Activated CD4-positive, alpha-beta T cell treated with anti-CD3 and anti-CD28 coated beads, Interleukin-2, amount 10 ng/mL, durations not matched to agents 7 days and 5 days (primary cell): ENCODE measurements at places on chromosomes 16 and 17. TPM values are rescaled to one million over a fixed set of nuclear protein-coding genes. Genes with fewer than 3 reads are reported as not detected.

APOBR gene
- total RNA-seq, result 16.7 TPM

KRT24 gene
- not detected for total RNA-seq

CES4A gene
- total RNA-seq, result 30.5 TPM

- H3K36me3 ChIP-seq, result no peaks in the 10 kb centered on the region
- H3K4me1 ChIP-seq, result no peaks in the 10 kb centered on the region
- no peak for DNase-seq
- H3K27ac ChIP-seq, result no peak overlapping the region
- H3K4me3 ChIP-seq, result no peak overlapping the region
Measured at GRCh38 chr16:7436306-7436705, 103.7 kb downstream of the RBFOX1 start.

GRCh38 chr17:56739376-56739775 lies 94.3 kb downstream of the C17orf67 start:
- H3K27ac ChIP-seq, result no peak overlapping the region
- no peak overlapping the region for H3K4me3 ChIP-seq
- no peaks in the 10 kb centered on the region for H3K4me1 ChIP-seq

DNA sequence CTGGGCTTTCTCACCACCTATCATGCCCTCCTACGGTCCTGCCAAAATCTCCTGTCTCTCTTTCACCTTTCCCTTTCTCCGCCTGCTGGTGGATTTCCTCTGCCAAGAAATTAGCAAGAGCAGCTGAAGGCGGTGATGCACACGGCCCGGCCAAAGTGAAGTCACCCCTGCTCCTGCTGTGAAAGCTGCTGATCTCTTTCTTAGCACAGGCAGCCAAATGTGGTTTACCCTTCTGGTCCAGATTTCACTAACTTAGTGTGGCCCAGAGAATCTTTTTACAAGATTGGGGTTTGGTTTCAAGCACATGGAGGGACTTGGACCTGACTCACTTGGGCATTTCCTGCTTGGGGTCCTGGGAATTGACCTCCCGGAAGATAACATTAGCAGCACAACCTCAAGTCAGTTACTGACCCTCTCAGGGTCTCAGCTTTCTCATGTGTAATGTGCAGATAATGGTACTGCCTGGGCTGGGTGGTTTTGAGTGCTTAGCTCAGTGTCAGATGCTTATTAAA lies 155.7 kb downstream of the SOCS1 start:
- peak overlapping the region; percentile 87 for H3K27ac ChIP-seq
- peaks cover 86% of the 10 kb centered on the region for H3K4me1 ChIP-seq
- DNase-seq, result peak; percentile 50
- peaks cover 33% of the 10 kb centered on the region for H3K36me3 ChIP-seq
- H3K27me3 ChIP-seq, result no peaks in the 10 kb centered on the region

DNA sequence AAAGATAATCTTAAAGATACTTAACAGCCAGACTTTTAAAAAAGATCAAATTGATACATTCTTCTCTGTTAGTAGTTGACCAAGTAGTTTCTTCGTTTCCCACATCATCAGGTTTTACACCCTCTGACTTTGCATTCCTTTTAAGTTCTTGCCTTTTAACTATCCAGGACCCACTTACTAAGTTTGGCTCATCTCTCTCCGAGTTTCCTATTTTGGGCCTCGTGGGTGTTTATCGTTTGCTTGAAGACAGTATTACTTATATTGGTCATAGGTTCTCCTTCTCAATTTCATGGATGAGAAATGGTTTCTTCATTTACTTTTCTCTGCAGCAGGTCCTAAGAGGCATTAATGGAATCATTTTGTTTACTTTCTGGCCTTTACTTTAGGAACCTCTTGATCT lies 43.2 kb downstream of the RPA1 start:
- DNase-seq, result no peak
- peak overlapping the region; percentile 60 for H3K4me3 ChIP-seq
- peaks cover 84% of the 10 kb centered on the region for H3K4me1 ChIP-seq
- no peaks in the 10 kb centered on the region for H3K27me3 ChIP-seq
- H3K27ac ChIP-seq, result peak overlapping the region; percentile 91
